ENCODE measurements at places on chromosomes 4 and X.

- no peak for DNase-seq
Observed at GRCh38 chr4:39571054-39571453, 43.8 kb upstream of the UGDH start.

- DNase-seq, result no peak
Observed at GRCh38 chr4:56425518-56425917, 9.9 kb downstream of the PPAT start.

DNA sequence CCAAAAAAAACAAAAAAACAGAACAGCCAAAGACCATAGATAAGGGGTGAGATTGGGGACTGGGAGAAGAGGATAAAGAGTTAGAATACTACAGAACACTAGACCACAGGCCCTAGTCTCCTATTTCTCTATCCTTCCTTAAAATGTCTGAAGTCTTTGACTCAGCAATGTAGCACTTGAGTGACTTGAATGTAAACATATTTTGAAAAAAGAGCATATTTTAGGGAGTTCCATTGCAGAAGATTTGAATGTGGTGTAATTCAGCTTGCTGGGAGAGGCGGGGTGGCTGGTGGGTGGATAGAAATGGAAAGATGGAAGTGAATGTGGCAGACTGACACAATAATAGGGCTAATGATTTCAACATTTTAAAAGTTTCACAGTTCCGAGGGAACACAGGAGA is 144.9 kb downstream of the CHIC2 start:
- no peak for DNase-seq

GRCh38 chrX:22527302-22527701 is 254.6 kb downstream of the CBLL2 start:
- DNase-seq, result no peak

DNA sequence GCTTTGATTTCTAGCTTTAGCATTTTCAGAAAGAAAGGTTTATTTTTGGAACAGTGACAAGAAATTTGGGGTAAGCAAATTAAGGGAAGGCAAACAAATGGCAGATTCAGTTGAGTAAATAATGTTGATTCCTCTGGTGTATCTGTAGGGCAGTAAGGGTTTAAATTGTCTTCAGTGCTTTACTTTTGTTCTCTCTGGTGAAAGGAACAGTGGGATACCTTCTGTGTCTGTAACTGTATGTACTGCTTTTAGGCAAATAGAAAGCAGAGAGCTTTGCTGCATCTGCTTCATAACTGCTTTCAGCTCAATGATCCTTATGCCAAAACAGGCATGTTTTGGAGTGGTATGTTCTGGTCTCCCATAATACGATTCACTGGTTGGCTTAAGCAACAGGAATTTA is 932.1 kb upstream of the SLIT2 start:
- DNase-seq, result no peak
